AG10803 (cell line): ENCODE measurements at places on chromosomes 1 and 21.

- DNase-seq: no peak
Observed at GRCh38 chr1:89553157-89553556, 28.5 kb downstream of the LRRC8B start.

GRCh38 chr1:226887006-226887405, 16.6 kb downstream of the PSEN2 start:
- no peak for DNase-seq

DNA sequence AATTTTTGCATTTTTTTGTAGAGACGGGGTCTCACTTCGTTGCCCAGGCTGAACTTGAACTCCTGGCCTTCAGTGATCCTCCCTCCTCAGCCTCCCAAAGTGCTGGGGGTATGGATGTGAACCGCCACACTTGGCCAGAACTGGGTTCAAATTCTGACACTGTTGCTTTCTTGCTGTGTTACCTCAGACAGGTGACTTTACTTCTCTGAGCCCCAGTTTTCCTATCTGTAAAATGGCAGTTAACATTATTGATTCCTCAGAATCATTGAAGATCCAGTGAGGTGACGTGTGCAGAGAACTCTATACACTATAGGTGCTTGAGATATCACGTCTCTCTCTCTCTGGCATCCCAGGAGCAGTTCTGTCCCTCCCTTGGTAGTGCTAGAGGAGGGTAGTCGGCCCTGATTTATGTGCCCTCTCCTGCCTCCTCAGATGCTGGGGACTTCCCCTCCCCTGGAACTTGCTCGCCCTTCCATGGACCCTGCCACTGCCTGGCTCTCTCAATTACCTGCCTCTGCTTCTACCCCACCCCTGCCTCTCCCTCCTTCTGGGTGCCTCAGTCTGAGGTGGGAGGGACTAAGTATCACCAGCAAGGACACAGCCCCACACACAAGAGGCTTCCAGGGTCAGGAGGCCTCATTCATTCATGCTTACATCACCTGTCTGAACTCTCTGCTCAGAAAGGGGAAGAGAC, 2.8 kb upstream of the HPCA start:
- DNase-seq: no peak

- DNase-seq: peak; percentile 71
Observed at GRCh38 chr21:36004441-36004840, 55.9 kb downstream of the SETD4 start.

GRCh38 chr21:31886915-31887314, 14.1 kb downstream of the HUNK start:
- peak; percentile 33 for DNase-seq
